ENCODE measurements at places on chromosomes 11 and 22. TPM values are rescaled to one million over a fixed set of nuclear protein-coding genes. Genes with fewer than 3 reads are reported as not detected.

- DNase-seq: peak; percentile 67
These were observed 74.5 kb upstream of the ARFGAP3 start for GRCh38 chr22:42931421-42932196.

Gene OR2AG1
- total RNA-seq: not detected

- DNase-seq: no peak
These were observed 6.0 kb downstream of the SYT9 start for GRCh38 chr11:7257724-7258123.

GRCh38 chr11:118258410-118258809, 5.7 kb downstream of the MPZL2 start:
- no peak for DNase-seq

Gene FAT3
- total RNA-seq: 40.5 TPM

- DNase-seq: no peak
These were observed 12.1 kb downstream of the CCDC81 start for GRCh38 chr11:86386746-86387145.

GRCh38 chr22:21009638-21010425, 5.1 kb upstream of the P2RX6 start:
- no peak for DNase-seq

Gene BTBD18
- total RNA-seq: not detected

DNA sequence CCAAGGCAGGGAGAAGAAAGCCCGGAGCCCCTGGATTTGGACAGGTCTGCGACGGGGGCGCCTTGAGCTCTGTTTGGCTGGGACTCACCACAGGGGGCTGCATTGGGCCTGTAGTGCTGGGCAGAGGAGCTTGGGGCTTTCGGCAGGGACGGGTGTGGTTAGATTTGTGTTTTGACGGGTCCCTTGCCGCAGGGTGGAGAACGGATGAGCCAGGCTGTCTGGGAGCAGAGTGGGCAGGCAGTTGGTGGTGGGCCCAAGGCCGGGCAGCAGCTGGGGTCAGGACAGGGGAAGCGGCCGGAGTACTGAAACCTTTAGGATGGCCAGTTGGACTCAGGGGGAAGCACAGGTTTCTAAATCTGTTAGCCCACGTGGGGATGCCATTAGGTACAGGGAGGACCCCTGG, 13.4 kb downstream of the C11orf24 start:
- peak; percentile 66 for DNase-seq

DNA sequence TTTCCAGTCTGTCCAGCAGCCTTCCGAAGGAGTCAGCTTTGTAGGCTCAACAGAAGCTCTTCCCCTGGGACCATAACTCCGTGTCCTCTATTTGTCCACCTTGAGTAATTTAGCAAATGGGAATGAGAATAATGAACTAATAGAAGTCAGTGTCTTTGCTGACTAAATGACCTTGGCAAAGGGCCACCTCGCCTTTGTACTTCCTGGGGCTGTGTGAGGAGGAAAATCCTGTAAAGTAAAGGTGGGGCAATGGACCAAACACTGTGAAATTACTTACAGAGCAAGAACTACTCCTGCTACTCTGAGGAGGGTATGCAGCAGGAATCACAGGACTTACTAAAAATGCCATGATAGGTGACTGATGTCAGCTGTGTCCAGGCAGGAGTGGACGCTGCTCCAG, 36.2 kb upstream of the CSNK2A3 start:
- DNase-seq: no peak

DNA sequence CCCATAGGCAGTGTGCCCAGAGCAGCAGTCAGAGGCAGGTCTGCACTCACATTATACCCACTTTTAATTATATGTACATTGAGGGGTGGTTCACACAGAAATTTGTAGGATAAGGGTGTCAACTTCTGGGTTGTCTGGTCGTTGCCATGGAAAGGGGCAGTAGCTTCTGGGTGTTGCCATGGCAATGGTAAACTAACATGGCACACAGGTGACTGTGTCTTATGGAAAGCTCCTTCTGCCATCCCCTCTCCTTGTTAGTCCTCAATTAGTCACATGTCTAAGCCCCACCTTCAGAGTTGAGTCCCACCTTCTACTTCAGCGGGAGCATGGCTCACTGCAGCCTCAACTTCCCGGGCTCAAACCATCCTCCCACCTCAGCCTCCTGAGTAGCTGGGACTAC, 56.3 kb upstream of the ATXN10 start:
- no peak for DNase-seq

Gene PCNX3
- 22.6 TPM for total RNA-seq

GRCh38 chr11:9760193-9760575, 96.3 kb downstream of the SWAP70 start:
- DNase-seq: peak; percentile 97

GRCh38 chr22:43967069-43967468, 11.8 kb downstream of the SAMM50 start:
- no peak for DNase-seq

Gene IGSF9B
- 57.8 TPM for total RNA-seq

GRCh38 chr11:10398525-10398924, 56.5 kb upstream of the AMPD3 start:
- DNase-seq: peak; percentile 85

Gene TRIM49D1
- total RNA-seq: not detected

Gene TRIM22
- total RNA-seq: 40.7 TPM

Gene OR51A7
- total RNA-seq: not detected

- no peak for DNase-seq
These were observed 94.9 kb downstream of the SCN3B start for GRCh38 chr11:123559523-123559955.

Gene OR52B4
- total RNA-seq: not detected

DNA sequence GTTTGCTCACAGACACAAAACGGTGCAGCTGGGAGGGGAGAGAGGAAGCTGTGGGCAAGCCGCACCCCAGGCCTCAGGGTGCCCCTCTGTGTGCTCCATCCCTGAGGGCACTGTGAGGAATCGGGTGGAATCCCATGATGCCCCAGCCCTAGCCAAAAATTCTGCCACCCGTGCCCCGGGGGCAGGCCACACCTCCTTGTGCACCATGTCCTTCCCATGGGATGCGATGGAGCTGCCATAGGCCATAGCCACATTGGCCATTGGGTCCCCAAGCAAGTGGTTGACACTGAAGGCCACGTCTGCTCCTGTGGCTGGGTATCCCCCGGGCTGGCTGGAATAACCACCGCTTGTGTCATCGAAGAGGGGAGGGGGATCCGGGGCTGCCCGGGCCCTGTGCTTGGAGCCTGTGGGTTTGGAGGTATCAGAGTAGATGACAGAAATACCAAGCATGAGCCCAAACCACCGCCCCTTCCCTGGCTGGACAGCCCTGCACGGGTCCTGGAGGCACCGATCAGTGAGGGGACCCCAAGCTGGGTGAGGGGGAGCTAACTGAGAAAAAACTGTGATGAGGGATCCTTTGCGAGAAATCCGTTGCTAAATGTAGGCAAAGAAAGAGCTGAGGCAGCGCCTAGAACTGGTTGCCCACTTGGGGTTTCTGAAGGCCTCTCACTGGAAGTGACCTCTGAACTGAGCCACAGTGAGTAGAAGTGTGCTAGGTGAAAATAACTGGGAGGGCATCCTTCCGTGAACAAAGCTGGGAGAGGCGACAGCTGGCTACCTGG, 863 bp downstream of the YIF1A start:
- no peak for DNase-seq

Gene VSIG10L2
- not detected for total RNA-seq

Gene EMID1
- total RNA-seq: 2.4 TPM

Gene PLAAT2
- total RNA-seq: not detected

Gene PARVA
- total RNA-seq: 151 TPM

Gene RTN4R
- 0.76 TPM for total RNA-seq

Gene ACTN3
- 0.14 TPM for total RNA-seq

DNA sequence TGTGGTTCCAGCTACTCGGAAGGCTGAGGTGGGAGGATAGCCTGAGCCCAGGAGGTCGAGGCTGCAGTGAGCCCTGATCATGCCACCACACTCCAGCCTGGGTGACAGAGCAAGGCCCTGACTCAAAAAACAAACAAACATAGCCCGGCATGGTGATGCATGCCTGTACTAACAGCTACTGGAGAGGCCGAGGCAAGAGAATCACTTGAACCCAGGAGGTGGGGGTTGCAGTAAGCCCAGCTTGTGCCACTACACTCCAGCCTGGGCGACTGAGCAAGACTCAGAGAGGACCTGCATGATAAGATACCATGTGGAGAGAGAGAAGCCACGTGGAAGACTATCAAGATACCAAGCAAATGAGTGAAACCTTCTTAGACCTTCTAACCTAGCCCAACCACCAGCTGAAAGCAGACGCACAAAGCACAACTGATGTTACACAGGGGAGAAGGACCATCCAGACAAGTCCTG, 36.1 kb downstream of the AMBRA1 start:
- DNase-seq: no peak

- no peak for DNase-seq
These were observed 26.1 kb downstream of the MAML2 start for GRCh38 chr11:96316869-96317268.

- DNase-seq: no peak
These were observed 512.8 kb upstream of the TENM4 start for GRCh38 chr11:79953629-79954028.

Gene MS4A15
- total RNA-seq: not detected

Gene OR5M11
- total RNA-seq: not detected

DNA sequence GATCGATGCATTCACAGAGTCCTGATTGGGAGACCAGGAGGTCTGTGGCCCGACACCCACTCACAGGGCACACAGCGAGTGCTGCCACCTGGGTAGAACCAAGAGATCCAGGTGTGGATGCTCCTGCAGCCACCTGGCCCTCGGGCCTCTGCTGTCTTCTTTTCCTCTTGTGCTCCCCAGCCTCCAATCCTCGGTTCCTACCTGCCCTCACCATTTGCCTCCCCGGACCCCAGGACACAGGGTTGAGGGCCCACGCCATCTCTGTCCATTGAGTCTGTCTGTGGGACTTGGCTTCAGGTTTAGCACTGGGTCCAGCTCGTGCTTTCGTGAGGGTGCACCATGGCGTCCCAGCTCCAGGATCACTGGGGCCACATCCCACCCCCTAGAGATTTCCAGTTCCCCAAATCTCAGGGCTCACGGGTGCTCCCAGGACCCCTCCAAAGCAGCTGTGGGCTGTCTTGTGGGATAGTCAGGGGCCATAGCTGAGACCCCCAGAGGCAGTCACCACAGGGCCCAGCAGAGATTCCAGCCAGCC, 591.1 kb downstream of the BRD1 start:
- DNase-seq: peak; percentile 57

DNA sequence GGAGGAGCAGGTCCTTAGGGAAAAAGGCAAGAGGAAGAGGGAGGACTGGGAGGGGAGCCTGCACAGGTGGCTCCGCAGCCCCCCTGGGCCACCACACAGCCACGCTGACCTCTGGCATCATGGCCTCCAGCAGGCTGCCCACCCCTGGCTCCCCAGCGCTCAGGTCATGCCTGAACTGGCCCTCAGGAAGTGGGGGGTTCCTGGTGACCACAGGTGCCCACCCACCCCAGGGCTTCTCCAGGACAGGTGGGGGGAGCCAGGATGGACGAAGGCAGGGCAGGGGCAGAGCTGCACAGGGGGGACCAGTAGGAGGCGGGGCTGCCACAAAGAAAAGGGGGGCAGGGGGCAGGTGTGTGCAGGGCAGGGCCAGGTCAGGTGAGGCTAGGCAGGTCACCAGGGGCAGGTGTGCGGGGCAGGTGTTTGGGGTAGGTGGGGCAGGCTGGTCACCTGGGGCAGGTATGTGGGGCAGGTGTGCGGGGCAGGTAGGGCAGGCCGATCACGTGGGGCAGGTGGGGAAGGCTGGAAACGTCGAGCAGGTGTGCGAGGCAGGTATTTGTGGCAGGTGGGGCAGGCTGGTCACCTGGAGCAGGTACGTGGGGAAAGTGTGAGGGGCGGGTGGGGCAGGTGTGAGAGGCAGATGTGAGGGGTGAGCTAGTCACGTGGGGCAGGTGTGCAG, 997 bp downstream of the DEAF1 start:
- no peak for DNase-seq

DNA sequence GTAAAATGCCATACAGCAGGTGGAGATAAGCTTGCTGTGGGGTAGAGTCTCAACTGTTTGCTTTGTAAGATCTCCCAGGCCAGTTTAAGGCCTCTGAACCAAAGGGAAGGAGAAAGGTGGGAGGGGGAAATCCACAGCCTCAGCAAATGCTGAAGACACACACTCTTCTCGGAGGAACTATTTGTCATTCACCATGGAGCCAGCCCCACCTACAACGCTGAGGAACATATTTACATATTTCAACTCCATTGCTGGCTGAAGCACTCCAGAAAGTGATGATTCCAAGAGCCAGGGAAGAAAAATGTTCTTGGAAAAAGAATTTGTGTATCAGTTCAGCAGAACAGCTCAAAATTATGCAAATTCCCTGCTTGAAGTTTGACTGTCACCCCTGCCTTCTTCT, 6.5 kb downstream of the TENM4 start:
- DNase-seq: no peak

Gene SPON1
- 71.3 TPM for total RNA-seq

Gene SLC15A3
- total RNA-seq: 29.3 TPM

DNA sequence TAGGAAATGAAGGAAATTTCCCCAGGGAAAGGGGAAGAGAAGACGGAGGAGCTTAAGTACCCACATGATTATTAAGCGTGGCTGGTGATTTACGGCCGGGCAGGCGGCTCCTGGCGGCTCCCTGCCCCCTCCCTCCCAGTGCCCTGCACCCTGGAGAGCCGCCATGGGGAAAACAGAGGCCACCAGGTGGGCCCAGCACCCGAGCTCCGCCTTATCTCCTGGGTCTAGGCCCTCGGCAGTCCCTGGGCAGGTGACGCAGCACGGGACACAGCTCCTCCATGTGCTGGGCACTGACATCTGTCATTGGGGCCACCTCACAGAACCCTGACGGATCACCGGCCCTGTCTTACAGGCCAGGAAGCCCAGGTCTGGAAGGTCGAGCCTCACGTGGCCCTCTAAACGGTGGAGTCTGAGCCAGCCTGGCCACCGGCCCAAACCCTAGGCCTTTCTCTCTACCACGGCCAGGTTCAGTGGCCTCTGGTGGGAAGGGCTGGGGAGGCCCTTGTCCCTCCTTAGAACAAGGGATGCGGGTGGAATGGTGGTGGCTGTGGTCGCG, 60.2 kb upstream of the PPARA start:
- peak; percentile 84 for DNase-seq

- no peak for DNase-seq
These were observed 247.0 kb downstream of the TENM4 start for GRCh38 chr11:79193663-79194310.

DNA sequence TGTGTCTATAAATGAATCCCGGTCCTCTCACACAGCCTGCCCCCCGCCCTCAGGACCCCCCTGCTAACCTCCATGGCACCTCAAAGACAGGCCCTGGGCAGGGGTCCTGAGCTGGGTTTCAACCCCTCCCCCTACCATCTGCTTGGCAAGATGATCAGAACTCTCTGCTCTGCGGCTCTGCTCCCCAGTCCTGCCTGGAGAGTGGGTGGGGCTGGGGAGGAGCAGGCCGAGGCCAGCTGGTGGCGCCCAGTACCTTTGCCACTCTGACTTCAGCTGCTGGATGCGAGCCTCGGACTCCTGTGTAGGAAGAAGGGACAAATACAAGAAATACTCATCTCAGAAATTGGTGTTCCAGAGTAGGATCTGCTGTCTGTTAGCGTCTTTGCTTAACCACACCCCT, 15.0 kb downstream of the SUN2 start:
- DNase-seq: no peak

- no peak for DNase-seq
These were observed 58.3 kb downstream of the CYTH4 start for GRCh38 chr22:37340331-37341262.

GRCh38 chr11:36594316-36594989, at the start of gene IFTAP:
Gene IFTAP (plus strand): TSS chr11:36594502. CDS start chr11:36610104, 15,602 bp downstream.
- DNase-seq: peak; percentile 79

Gene C1QTNF4
- total RNA-seq: 7.1 TPM

Gene C22orf23
- total RNA-seq: 0.32 TPM

GRCh38 chr11:35541621-35542375, 16.4 kb upstream of the PAMR1 start:
- peak; percentile 86 for DNase-seq

Gene MUC2
- not detected for total RNA-seq

GRCh38 chr11:128497061-128497775, 90.1 kb downstream of the ETS1 start:
- no peak for DNase-seq

- peak; percentile 59 for DNase-seq
These were observed 57.7 kb upstream of the CARD18 start for GRCh38 chr11:105197071-105197815.

All from posterior vena cava (tissue), 2 donors.